Fibroblast of skin of left biceps (primary cell): ENCODE measurements at places on chromosomes 7 and 10.
A peak's percentile ranks its signal among the peaks of the same experiment; 100 is the strongest.

DNA sequence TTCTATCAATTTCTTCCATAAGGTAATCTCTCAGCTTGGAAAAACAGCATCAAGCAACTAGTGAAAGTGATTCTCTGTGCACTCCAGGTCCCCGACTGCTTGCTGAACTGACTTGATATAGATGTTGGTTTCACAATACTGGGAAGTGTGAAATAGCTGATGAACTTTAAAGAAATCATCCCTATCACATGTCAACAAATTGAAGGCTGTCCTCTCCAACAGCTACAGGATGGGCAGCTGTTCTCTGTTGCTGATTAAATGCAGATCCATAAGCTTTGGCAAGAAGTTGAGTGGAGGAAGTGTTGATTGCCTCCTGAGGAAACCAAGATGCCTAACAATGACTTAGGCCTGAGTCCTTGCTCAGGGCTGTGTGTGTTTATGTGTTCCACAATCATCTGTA is 130.4 kb upstream of the GDF10 start:
- no peak for DNase-seq

GRCh38 chr10:104336821-104337467 is 1.3 kb downstream of the ITPRIP start:
- DNase-seq, result peak; percentile 41

- DNase-seq, result no peak
These were observed 1.5 kb downstream of the PAX2 start for GRCh38 chr10:100746784-100747455.

DNA sequence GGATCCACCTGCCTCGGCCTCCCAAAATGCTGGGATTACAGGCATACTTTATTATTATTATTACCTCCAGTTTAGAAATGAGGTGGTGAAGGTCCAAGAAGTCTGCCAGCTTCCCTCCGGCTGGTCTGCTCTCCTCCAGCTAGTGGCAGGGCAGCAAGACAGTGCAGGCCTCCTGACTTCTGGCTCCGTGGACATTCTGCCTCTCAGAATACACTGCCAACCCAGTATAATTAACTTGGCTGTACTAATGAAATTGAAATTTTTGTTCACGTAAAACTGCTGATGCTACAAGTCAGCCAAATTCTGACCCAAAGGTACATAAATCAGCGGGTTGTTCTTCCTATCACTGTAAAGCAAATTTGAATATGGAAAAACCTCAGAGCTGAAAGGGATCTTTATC is 7.6 kb upstream of the PDE1C start:
- no peak for DNase-seq

- DNase-seq, result no peak
These were observed 335.4 kb downstream of the CXCL12 start for GRCh38 chr10:44049301-44050015.

DNA sequence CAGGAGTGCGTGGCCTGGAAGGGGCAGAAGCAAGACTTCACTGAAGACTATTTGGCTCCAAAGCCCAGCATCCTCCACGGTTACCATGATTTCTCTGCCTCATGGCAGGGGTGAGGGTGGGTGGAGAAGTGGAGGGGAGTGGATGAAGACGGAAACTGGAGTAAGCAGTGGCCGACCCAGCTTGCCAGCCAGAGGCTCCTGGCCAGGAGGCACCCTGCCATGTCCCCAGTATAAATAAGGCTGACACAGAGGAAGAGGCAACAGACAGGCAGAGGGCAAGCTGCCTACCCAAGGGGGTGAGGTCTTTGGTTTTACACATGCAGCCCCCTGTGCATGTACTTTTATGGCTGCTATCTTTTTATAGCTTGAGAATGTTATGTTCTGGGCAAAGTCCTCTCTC is 102.6 kb upstream of the TBX20 start:
- DNase-seq, result no peak

GRCh38 chr10:6052247-6053221 is 9.6 kb downstream of the IL2RA start:
- DNase-seq, result no peak

GRCh38 chr10:73018632-73019031 is 64.0 kb upstream of the PLA2G12B start:
- no peak for DNase-seq

- no peak for DNase-seq
These were observed 45.2 kb downstream of the GPR141 start for GRCh38 chr7:37728747-37729146.

- no peak for DNase-seq
These were observed 171.1 kb downstream of the ADK start for GRCh38 chr10:74322141-74322540.

- DNase-seq, result no peak
These were observed 144.5 kb upstream of the ASAH2 start for GRCh38 chr10:50395851-50396250.

DNA sequence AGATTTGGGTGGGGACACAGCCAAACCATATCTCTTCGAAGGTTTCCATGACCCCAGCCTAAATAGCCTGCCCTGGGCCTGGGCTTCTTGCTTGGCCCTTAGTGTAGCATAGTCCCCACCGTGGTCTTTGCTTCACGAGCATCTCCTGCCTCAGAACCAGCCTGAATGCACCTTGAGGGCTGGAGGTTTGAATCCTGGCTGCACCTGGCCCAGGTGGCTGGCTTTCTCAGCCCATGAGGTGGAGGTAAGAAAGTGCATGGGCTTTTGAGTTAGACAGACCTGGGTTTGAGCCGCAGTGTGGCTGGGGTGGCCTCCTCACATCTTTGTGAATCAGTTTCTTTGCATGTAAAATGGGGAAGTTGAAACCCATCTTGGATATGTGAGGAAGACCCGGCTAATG is 24.2 kb upstream of the PCBD1 start:
- no peak for DNase-seq

GRCh38 chr10:63751836-63752235 is 230.6 kb downstream of the REEP3 start:
- DNase-seq, result no peak

DNA sequence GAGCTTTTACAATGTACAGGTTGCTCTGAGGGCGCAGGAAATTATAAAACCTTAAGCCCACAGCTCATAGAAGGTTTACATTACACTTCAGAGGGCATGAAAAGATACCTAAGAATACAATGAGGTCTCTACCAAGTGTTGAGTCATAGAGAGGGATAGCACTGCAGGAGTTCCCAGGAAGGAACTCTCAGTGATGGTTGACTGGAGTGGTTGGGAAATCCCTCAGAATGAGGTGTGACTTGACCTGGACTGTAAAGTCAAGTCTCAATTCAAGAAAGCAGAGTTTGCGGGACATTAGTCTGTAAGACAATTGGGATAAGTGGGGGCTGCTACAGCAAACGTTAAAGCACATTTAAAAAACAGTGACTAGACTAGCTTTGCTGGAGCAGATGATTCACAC is 21.9 kb downstream of the TNKS2 start:
- no peak for DNase-seq

DNA sequence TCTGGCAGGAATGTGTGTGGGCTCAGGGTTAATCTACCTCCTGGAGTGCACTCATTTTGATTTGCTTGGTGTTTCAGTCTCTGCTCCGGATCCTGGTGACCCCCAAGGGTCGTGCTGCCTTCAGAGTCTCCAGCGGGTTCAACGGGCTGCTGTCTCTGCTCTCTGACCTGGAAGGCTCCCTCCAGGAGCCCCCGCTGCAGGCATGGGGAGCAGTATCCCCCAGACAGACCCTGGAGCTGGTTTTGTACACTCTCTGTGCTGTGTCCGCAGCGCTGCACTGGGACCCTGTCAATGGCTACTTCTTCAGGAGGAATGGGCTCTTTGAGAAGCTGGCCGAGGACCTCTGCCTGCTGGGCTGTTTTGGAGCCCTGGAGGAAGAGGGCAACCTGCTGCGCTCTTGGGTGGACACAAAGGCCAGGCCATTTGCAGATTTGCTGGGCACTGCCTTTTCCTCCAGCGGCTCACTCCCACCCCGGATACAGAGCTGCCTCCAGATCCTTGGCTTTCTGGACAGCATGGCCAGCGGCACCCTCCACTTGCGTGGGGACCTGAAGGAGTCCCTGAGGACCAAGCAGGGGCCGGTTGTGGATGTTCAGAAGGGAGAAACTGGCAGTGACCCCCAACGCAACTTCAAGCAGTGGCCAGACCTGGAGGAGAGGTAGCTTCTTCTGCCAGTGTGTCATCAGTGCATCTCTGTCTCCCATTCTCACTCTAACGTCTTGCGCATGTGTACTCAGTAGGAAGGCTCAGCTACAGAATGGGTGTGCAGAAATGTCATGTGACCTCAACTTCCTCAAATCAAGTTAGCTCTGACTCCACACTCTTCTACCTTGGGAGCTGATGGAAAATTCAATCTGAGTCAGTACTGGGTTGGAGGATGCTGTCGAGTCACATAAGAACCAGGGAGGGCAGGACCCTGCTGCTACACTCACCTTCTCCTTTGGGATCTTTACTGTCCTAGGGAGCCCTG is 58.5 kb downstream of the WDFY4 start:
- DNase-seq, result no peak

DNA sequence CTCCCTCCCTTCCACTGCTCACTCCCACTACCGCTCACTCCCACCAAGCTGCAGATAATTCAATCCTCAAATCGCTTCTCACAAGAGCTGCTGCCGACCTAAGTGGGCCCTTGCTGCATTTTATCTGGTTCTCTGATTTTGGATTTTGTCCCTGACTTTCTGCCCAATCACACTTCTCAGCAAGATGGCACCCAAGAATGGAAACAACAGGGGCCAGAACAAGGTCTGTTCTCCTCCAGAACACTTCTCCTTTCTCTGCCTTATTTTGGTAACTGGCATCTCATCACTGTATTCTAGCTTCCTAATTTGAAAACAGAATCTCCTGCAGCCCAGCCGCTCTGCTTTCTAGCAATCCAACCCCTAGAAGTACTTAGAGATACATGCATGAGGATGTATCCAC is 172.8 kb downstream of the GRID1 start:
- no peak for DNase-seq

- DNase-seq, result no peak
These were observed 179.9 kb downstream of the PTPRN2 start for GRCh38 chr7:158407581-158408317.

DNA sequence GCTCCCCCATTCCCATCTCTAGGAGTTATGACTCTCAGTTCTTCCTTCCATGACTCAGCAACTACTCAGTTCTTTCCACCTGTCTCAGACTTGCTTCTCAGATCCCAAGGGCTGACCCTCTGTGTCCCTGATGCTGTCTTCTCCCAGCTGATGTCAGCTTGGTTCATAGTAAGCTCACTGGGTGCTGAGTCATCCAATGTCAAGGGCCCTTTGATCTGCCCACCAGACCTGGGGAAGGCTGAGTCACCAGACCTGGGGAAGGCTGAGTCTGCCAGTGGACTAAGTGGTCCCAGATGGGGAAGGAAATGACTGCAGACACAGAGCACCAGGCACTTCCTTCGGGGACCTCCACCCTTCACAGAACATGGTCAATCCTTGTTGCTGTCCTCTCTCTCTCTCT is 76.1 kb upstream of the ZEB1 start:
- peak; percentile 80 for DNase-seq

DNA sequence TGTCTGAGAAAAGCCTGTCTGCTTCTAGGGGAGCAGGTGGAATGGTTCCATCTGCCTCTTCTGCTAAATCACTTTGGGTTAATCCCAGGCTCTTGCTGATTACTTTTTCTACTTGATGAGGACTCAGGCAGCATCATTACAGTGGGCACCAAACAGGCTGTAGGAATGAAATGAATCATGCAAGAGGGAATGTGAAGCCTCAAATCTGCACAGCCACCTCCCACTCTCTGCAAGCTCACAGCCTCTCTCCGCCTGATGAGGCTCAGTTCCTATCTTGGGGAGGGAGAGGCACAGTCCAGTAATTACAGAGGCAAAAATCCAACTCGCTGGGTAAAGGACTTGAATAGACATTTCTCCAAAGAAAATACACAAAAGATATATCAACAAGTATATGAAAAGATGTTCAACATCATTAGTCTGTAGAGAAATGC is 34.0 kb downstream of the HSPA12A start:
- peak; percentile 30 for DNase-seq

- DNase-seq, result no peak
These were observed 137.7 kb downstream of the FAM204A start for GRCh38 chr10:118204292-118204943.

DNA sequence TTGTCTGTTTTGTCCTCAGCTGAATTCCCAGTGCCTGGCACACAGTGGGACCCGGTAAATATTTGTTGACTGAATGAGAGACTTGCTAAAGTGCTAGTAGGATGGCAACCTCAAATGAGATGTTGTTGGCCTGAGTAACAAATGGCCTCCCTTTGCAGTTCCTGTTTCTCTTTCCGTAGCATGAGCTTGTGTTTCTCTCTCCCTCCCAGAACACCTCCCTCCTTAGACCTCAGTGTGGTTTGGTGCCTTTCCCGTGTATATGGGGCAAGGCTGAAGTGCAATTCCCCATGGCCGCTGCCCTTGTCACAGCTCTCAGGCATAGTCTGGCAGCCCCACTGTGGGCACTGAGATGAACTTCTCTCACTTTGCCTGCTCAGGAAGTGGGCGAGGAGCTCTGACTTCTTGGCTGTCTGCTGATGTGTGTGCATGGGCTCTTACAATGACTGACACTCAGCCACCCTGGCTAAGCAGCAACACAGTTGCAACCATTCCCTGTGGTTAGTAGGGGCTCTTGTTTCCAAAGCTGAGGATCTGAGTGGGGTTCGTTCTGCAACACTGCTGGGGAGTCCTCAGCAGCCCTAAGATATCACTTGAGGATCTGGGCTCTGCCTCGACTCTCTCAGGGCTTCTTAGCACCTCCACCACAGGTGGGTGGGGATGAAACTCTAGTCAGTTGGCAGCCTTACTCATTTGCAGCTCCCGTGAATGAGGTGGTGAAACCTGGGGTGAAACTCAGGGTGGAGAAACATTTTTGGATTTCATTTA is 136.1 kb downstream of the ICA1 start:
- DNase-seq, result no peak

- DNase-seq, result no peak
These were observed 15.5 kb upstream of the MICALL2 start for GRCh38 chr7:1474736-1475135.

DNA sequence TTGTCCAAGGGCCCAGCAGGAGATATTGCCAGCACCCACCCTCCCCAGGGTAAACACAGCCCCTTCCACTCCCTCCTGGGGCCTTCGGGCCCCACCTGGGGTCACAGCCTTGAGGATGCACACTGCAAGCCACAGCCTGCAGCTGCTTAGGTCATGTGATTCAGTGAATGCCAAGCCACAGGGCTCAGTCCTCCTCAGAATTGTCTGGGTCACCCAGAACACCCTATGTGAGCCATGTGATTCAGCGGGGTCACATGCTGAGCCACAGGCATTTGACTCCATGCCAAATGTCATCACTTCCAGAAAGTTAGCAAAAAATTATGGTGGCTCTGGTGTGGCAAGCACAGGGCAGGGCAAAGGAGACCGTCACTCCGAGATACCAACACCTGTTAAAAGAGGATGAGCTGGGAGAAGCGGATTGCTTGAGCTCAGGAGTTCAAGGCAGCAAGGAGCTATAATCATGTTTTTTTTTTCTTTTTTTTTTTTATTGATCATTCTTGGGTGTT is 17.2 kb upstream of the PSAP start:
- no peak for DNase-seq

- no peak for DNase-seq
These were observed 48.0 kb downstream of the ELFN1 start for GRCh38 chr7:1717903-1718676.

GRCh38 chr10:48881937-48882336 is 57.7 kb downstream of the LRRC18 start:
- DNase-seq, result no peak

- DNase-seq, result no peak
These were observed 208.4 kb upstream of the AKR1E2 start for GRCh38 chr10:4617589-4617988.
